ENCODE measurements at places on chromosomes 7 and 10. TPM values are rescaled to one million over a fixed set of nuclear protein-coding genes. Genes with fewer than 3 reads are reported as not detected.

- no peak for DNase-seq
Observed at GRCh38 chr10:62082729-62083411, 181.4 kb downstream of the ARID5B start.

PTER gene
- total RNA-seq, result 6.7 TPM

HOXA3 gene
- total RNA-seq, result 9.6 TPM

DNA sequence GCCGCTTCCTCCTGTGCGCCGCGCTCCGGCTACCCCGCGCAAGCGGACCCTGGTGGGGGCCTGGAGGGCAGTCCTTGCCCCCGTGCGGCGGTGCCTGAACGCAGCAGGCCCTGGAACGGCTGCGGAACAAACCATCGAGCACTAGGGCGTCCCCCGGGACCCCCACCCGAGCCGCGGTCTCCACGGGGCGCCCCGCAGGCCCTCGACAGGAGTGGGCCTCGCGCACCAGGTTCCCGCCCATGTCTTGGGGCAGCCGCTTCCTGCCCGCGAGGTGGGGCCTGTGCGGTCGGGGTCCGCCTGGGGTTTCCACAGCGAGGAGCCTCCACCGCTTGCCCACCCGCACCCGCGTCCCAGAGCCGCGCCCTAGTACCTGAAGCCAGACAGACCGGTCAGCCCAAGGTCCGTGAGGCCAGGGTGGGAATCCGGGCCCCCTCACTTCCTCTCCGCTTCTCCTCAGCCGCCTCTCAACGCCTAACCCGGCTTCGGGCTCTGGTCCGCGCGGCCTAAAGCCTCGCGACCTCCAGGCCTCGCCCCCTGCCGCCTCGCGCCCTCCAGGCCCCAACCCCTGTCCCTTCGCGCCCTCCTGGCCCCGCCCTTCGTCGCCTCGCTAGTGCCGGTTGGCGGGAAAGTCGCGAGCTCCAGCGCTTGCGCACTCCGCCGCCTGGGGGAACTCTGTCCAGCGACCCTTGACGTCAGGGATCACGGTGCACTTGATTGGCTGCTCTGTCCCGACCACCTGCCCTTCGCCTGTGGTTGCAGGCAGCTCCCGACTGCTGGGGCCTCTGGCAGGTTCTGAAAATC lies 7.0 kb upstream of the GBX1 start:
- DNase-seq, result peak; percentile 80

CDK13 gene
- 52.7 TPM for total RNA-seq

PRDX3 gene
- 76.3 TPM for total RNA-seq

INA gene
- not detected for total RNA-seq

ZNF800 gene
- total RNA-seq, result 46.8 TPM

GRCh38 chr7:35025369-35025870 lies 11.9 kb downstream of the DPY19L1 start:
- DNase-seq, result no peak

WNT8B gene
- total RNA-seq, result not detected

- no peak for DNase-seq
Observed at GRCh38 chr7:105137898-105138297, 123.9 kb downstream of the KMT2E start.

DNA sequence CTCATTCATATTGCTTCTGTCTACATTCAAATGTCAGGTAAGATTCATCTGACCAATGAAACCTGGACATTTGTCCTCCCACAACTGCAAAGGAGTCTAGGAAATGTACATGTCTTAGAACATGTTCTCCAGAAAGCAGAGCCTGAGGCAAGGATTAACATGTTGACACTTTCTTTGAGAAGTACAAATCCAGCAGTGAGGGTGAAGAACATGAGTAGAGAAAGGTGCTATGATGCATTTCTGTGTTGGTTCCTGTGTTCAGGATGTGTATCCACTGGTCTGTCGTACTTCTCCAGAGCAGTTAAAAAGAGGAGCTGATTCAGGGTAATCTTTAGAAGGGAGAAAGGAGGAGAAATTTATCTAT lies 146.0 kb upstream of the AGR3 start:
- DNase-seq, result no peak

SPDYE18 gene
- total RNA-seq, result 1.2 TPM

DNA sequence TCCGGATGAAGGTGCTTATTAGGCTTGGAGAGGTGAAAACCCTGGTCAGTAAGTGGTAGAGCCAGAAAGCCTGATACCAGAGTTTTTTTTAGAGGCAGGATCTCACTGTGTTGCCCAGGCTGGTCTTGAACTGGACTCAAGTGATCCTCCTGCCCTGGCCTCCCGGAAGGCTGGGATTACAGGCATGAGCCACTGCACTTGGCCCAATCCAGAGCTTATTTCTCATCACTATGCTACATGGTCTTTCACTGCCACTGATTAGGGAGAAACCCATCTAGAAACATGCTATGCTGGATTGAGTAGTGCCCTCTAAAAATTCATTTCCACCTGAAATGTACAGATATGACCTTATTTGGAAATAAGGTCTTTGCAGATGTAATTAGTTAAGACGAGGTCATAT lies 28.4 kb upstream of the GJD4 start:
- DNase-seq, result no peak

DNA sequence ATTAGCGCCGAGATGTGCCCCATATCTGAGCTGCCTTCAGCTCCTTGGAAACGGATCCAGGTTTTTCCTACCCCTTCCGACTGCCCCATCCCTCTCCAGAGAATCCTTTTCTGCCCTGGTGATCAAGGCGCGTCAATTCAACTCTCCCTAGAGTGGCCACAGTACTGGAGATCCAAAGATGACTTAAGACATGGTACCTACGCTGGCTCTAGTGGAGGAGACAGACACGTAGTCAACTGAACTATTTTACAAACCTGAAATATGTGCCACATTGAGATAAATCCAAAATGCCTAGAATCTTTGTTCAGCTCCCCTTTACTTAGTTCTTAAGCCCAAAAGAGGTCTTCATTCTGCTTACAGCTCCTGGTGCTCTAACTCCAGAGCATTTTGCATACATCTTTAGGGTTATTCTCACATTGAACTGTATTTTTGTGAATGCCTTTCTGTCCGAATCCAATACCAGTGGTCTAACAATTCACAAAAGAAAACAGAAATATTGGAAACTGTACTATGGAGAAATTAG lies 444 bp upstream of the TNPO3 start:
- no peak for DNase-seq

GRCh38 chr10:88389456-88389855 lies 193.7 kb downstream of the RNLS start:
- DNase-seq, result no peak

- no peak for DNase-seq
Observed at GRCh38 chr10:109275960-109276359, 647.4 kb downstream of the XPNPEP1 start.

DNA sequence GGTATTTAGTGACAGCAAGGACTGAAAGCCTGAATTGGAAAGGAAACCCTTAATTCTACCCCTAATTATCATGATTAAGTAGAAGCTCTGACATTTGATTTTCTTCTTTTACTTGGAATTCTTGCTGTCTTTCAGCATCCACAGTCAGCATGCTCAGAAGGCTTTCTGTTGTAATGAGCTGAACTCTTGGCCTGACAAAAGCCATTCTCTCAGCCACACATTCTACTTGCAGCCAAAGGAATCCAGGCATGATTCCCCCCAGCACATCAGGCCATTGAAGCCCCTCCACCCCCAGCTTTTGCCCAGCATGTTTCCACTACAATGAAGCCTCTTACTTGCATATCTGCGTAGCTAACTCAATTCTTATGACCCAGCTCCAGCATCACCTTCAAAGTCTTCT lies 94.3 kb upstream of the FRMD4A start:
- DNase-seq, result no peak

DNA sequence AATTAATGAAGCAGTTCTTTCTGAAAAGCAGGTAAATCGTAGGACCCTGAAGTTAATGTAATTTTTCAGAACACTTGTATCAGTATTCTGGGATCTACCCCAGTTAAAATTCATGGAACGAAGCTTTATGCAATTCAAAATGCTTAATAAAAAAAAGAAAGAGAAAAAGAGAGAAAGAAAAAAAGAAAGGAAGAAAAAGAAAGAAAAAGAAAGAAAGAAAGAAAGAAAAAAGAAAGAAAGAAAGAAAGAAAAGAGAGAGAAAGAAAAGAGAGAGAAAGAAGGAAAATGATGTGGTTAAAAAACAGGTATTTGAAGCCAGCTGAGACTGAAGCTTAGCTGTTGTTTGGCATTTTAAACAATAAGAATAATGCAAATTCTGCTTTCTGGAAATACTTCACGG lies 427.4 kb upstream of the AKR1E2 start:
- no peak for DNase-seq

ZNF239 gene
- 3.3 TPM for total RNA-seq

AQP1 gene
- 1,062 TPM for total RNA-seq

- DNase-seq, result no peak
Observed at GRCh38 chr7:121195874-121196273, 132.9 kb upstream of the WNT16 start.

DNA sequence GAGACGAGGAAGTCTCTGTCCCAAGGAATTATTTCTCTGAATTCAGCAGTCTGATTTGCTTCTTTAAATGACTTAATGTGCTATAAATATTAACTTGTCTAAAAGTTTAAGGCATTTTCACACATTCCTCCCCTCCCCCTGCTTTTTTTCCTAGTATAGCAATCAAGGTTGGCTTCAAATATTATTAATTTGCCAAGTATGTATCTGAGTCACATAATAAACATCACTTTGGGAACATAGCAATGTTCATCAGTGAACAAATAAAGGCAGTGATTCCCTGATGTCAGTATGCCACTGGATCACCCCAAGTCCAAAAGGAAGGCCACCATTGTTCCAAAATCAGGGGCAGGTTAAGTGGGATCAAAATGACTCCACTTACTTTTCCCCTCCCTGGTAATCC lies 40.5 kb downstream of the PDE6C start:
- no peak for DNase-seq

- no peak for DNase-seq
Observed at GRCh38 chr7:31076641-31077310, 24.7 kb downstream of the ADCYAP1R1 start.

- peak; percentile 89 for DNase-seq
Observed at GRCh38 chr7:85185424-85186082, 1.3 kb downstream of the SEMA3D start.

DNA sequence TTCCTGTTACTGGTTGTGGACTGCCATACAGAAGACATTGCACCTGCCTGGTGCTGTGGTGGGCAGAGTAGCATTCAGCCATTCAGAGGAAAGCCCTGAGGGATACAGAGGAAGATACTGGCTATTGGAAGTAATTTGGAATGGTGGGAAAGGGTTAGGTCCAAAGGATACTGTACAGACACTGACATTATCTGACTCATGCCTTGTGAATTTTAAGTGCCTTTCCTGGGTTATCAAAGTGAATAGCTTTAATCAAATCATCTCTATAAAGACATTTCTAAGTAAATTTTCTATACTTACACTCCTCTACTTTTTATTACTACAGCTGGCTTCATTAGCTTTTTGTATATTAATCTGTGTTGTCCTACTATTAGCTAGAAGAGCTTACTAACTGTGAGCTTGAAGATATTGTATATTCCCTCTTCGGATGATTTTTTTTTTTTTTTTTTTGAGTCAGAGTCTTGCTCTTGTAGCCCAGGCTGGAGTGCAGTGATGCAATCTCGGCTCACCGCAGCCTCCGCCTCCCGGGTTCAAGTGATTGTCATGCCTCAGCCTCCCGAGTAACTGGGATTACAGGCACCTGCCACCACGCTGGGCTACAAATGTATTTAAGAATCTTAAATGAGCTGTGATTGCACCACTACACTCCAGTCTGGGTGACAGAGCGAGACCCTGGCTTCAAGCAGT lies 186.5 kb downstream of the ADK start:
- no peak for DNase-seq

DNA sequence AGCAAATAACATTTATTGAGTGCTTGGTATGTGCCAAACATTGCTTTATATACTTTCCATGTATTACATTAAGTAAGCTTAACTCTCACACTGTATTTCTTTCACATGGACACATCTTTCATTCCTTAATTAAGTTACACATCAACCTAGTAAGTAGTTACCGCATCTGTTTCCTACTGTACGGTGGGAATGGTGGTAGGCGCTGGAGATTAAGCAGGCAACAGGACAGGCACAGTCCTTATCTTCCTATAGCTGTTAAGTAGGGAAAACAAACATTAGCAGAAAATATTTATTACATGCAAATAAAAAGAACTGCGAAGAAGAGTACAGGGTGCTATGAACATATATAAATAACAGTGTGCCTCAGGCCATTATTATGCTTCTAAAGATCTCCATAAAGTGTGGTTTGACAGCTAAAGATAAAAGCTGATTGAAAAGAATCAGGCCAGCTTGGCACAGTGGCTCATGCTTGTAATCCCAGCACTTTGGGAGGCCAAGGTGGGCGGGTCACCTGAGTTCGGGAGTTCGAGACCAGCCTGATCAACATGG lies 105.0 kb downstream of the SUGCT start:
- DNase-seq, result no peak

DNA sequence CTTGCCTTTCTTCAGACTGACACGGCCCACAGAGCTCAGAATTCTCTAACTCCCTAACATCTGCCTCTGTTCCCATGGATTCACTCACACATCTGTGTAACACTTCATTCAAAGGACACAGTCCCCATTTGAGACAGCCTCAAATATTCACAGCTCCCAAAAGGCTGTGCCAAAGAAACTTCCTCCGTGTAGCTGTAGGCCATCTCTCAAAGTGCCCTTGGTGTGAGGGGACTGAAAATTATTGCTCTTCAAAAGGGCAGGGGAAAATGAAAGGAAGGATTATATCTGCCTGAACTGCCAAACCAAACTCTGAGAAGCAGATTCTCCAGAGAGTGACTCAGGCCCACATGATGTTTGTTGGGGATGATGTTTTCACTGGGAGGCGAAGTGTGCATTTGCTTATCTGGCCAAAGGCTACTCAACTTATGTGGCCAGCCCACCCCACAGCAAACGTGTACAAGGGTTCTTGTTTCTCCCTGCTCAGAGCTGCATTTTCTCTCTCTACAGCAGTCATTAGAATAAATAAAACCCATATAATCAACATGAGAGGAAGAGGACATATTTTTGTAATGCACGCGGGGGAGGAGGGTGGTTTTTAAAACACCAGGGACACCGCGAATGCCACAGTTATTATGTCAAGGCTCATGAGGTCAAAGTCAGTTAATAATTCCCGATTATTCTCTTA lies 302.4 kb upstream of the NFE2L3 start:
- no peak for DNase-seq

SERPINE1 gene
- 693 TPM for total RNA-seq

DNA sequence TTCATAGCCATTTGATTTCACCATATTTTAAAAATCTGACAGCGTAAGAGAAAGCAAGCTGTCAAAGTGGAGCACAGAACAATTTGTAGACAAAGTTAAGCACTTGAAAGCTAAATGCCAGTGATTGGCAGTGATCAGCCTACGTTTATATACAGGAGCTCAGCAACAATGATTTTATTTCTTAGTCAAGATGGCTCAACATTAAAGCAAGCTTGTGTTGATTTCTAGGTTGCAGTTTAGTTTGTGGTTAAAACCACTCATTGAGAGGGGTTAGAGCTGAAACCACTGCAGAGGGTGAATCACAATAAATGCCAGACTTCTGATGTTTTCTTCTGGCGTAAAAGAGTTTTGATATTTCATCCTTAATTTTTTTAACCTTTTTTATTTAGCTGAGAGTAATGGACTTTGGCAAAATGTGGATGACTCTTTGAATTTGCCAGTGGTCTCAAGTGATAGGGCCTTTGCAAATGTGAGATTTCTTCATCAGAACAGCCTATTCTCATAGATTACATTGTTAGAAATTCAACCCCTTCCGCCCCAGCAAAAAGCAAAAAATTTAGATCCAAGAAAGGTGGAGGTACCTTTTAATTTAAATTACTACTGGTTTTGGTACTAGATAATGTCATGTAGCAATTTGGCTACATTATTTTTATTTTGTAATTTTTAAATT lies 73.8 kb downstream of the SHOC2 start:
- DNase-seq, result no peak
